ENCODE measurements at places on chromosomes 6 and 20.

DNA sequence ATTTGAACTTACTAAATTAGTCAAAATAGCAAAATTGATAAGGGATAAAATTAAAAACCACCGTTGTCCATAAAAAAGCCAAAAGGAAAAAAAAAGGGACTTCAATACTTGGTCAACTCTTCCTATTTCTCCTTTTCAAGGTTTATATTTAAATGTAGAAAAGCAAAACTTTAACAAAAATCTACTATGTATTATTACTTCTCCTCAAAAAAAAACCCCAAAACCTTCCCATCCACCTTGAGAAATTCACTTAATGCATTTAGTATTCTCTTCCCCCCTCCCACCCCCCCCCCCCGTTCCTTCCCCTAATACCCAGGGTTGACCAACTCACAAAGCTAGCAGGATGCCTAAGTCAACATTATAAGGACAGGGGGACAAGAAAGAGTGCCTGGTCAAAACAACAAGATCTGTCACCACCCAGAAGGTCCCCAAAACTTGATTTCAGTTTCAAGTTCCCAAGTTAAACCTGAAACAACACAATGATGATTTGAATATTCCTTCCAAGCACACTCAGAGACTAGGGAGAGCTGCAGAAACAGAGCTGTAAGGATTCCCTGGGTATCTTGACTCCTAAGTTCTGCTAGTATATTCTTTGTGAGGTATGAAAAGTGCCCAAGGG, 14.6 kb downstream of the GMDS start:
- no peak for DNase-seq

DNA sequence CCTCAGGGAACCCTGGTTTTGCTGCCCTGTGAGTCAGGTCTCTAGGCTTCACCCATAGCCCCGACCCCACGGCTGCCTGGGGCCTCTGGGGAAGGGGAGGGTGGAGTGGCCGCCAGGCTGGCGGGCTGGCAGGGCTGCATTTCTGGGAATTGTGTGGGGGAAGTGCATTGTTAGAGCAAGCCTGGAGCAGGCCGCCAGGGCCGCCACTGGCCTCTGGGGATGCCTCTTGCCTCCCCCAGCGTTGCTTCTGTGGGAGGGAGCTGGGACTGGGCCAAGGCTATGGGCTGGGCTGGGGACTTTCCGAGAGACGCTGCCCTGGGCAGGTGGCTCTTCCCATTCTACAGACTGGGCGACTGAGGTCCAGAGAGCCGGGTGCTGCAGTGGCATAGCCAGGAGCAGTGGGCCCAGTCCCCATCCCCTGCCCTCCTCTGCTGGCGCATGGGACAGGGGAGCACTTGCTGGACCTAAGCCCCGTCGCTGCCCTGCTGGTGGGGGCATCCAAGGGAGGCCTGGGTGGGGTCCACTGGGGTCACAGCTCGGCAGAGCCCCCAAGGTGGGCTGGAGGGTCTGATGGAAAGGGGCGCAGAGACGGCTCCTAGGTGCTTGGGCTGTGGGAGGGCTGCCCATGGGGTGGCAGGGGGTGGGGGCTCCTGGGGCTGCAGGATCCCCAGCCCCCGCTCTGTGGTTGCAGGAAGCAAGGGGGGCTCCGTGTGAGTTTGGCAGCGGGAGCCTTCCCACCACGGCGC, 6.6 kb upstream of the SOX18 start:
- DNase-seq: peak; percentile 10

DNA sequence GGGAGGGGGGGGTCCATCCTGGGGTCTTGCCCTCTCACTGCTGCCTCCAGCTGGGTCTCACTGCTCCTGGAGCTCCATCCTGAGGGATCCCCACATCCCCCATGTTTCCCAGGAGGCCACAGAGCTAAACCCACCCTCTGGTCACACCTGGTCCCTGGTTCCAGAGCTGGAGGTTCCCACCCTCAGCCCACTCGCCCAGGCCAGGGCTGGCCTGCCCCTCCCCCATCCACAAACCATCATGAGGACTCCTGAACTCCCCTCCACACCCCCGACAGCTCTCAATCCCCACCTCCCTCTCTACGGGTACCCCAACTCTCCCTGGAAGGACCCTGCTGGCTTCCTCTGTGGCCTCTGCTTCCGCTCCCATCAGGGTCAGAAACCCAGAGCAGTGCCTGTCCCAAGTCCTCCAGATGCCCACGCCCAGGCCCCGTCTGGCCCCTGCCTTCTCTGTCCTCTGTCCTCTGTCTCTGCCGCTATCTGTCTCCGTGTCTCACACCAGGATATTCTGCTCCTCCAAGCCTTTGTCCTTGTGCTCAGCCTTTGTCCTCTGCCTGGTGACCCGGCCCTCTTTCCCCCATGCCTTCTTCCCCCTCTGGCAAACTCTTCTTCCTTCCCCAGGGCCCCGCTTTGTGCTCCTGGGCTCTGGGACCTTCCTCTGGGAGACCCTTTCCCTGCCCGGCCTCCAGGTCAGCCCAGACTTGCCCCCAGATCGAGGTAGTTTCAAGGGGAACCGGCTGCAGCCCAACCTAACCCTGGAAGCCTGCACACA, 74.0 kb downstream of the SRC start:
- DNase-seq: no peak

DNA sequence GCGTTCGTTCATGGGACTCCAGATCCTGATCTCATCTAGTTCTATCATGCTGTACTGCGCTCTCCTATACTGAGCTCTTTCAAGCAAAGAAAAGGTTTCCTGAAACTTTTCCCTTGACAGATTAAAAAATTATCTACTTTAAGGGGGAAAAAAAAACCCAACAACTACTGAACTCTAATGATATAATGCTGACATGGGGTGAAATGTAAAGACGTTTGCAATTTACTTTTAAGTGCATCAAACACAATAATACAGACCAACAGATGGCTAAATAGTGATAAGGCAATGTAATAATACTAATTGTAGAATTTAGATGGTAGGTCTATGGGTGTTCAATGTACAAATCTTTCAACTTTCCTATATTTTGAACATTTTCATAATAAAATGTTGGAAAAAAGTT, 16.4 kb downstream of the TOMM34 start:
- no peak for DNase-seq

DNA sequence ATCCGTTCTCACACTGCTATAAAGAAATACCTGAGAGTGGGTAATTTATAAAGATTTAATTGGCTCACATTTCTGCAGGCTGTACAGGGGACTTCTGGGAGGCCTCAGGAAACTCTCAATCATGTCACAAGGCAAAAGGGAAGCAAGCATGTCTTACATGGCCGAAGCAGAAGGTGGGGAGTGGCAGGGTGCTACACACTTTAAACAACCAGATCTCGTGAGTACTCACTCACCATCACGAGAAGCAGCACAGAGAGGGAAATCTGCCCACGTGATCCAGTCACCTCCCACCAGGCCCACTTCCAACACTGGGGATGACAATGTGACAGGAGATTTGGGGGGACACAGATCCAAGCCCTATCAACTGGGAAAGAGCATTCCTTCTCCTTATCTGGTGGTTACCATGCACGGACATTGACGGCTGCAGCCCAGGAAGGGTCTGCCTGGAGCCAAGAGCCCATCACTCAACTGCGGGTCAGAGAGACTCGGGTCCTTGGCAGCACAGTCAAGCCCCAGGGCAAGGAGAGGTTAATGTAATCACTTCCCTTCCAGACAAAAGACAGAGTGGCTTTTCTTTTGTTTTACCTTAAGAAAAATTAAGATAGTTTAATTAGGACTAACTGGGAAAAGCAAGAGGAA, 112.3 kb upstream of the CST7 start:
- DNase-seq: no peak

Data from kidney glomerular epithelial cell (primary cell).